Stimulated activated CD8-positive, alpha-beta memory T cell treated with anti-CD3 and anti-CD28 coated beads, Interleukin-7, amount 100 ng/mL, for 48 hours (primary cell): ENCODE measurements at places on chromosomes 13 and 19.

DNA sequence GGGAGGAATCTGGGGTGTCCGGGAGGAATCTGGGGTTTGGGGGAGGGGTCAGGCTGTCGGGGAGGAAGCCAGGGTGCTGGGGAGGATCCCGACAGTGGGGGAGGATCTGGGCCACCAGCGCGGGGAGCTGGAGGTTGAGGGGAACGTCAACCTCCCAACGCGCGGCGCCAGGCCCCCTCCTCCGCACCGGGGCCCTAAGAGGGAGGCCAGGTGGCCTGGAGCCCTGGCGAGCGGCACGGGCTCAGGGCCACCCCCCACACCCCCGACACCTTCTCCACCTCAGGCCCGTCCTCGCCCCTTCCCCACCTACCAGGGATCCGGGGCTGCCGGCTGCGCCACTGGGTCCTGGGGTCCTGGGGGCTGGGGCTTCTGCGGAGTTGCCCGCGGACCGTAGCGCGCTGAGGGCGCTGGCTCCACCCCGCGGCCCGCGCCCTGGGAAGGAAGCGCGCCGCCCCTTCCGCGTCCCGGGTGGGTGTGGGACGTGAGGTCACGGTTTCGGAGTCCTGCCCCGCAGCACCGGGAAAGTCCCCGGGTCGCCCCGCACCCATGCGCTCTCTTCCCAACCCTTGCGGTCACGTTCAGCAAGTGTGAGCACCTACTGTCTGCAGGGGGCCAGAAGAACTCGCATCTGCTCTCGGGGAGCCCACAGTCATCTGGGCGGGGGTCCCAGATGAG, at the start of gene TICAM1:
Gene TICAM1, minus strand, starts transcription at position 409 of the 675 bp plus-strand sequence. CDS start 13,335 bp downstream, outside the sequence.
- DNase-seq: peak; percentile 52

DNA sequence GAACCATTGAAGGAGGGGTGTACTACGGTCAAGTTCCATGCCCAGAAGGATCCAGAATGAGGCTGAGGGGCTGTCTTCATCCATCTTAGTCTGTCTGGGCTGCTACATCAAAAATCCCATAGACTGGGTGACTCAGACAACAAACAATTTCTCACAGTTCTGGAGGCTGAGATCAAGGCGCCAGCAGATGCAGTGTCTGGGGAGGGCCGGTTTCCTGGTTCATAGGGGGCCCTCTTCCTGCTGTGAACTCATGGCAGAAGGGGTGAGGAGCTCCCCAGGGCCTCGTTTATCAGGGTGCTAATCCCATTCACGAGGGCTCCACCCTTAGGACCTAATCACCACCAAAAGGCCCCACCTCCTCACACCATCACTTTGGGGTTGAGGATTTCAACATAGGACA, 14.7 kb upstream of the KCTD15 start:
- no peak for DNase-seq

DNA sequence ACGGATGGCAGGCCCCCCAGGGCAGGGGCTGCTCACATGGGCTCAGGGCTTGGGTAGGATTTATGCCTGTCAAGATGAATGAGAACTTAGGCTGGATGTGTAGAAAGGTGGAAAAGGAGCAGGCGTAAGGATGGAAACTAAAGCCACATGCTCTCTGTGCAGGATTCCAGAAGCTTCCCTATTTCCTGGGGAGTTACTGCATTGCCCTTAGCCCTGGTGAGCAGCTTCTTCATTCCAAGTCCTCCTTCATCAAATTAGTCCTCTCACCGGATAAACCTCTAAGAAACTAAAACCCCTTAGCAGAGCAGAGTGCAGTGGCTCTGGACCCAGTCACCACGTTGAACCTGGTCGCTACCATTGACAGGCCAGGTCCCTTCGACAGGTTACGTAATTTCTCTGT, 7.4 kb downstream of the ATP12A start:
- DNase-seq: no peak

- no peak for DNase-seq
Measured at GRCh38 chr13:114194853-114195252, 15.8 kb downstream of the CFAP97D2 start.

DNA sequence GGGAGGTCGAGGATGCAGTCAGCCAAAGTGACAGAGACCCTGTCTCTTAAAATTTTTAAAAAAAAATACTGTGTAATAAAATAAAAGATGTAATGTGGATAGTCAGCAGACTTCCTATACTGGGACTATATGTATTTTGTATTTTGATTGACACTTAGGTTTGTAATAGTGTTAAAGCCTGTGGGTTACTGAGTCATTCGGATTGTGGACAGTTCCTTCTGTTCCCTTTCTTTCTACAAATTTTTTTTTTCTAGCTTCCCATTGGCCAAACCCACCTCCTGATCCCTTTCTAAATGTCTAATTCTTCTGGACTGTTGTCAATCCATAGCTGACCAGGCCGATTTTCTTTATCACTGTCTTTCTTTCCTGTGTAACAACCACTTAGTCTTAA, 108.0 kb downstream of the DNAJC3 start:
- DNase-seq: no peak

- DNase-seq: no peak
Measured at GRCh38 chr19:56270676-56271075, 1.9 kb upstream of the EDDM13 start.

- DNase-seq: no peak
Measured at GRCh38 chr13:111117961-111118360, 2.9 kb downstream of the ARHGEF7 start.

DNA sequence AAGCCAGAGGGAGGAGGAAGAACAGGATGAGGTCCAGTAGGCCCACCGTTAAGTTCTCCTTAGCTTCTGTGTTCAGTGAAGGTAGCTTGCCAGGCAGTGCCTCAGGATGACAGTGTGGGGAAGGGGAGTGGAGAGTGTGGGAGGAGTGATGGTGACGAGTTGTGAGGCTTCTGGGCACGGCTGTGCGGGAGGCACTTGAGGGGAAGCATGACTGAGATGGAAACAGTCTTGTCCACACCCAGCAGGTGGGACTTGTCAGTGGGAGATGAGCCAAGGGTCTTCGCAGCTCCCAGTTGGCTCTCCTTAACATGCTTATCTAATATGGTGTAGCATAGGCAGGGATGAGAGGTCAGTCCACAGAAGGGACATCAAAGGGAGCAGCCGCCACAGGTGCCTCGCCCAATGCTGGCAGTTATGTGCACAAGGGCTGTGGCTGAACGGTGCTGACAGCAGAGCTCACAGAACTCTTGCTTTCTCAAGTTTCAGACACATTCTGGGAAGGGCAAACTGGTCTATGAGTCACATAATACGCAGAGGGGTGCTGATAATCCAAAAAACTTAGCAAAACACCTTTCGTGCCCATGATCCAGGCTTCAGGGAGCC, 47.5 kb downstream of the OXGR1 start:
- DNase-seq: no peak

- DNase-seq: no peak
Measured at GRCh38 chr13:25018729-25019115, 77.2 kb upstream of the PABPC3 start.

GRCh38 chr13:50129081-50129705, 113.9 kb downstream of the KCNRG start:
- no peak for DNase-seq

- DNase-seq: no peak
Measured at GRCh38 chr19:9883231-9883758, 48.2 kb downstream of the PIN1 start.

DNA sequence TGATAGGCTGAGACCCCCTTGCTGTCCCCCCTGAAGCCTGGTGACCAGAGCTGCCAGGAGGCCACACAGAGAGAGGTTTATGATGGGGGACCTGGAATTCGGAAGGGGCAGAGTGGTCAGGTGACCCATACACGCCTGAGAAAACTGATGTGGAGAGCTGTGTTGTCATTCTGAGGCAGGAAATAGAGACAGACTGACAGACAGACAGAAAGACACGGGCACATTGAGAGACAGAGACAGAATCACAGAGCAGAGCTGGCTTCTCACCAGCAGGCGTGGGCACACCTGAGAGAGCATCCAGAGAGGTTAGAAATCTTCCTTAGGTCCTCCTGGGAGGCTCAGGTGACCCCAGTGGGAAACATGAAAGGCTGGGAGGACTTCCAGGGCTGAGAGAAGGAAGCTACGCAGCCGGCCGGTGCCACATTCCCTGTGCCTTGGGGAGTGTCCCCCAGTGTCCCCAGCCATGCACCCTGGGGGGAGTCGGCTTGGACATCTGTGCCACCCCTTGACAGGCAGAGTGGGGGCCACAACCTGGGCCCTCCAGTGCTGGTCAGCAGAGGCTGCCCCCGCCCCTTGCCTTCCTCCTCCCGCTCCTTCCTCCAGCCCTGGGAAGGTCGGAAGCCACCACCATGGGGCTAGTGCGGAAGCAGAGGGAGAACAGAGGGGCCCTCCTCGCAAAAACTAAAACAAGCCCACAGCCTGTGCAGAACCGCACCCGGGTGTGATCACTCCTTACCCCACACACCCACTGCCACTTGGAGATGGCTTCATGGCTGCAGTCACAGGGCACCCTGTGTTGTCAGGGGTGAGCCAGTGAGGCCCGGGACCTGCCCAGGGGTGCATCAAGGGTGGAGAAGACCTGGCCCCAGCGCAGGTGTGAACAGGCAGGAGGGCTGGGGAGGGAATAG, 2.2 kb downstream of the FFAR1 start:
- DNase-seq: no peak

- DNase-seq: no peak
Measured at GRCh38 chr13:109150696-109151095, 521.3 kb downstream of the MYO16 start.

GRCh38 chr13:44355621-44356020, 18.0 kb upstream of the SERP2 start:
- DNase-seq: no peak

- DNase-seq: no peak
Measured at GRCh38 chr13:102693776-102694175, 1.1 kb downstream of the METTL21C start.

DNA sequence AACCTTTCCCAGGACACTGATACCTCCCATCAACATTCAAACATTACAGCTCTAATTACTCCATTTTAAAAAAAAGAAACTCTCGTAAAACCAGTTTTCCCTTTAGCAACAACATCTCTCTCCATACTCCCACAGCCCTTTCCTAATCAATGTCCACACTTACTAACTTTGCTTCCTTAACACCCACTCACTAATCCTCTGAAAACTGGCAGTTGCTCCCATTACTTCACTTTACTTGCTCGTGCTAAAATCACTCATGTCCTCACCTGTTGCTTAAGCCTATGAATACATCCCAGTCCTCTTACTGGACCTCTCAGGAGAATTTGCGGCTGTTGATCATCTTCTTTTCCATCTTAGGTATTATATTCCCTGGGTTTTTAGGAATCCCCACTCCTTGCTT, 44.8 kb downstream of the RBM26 start:
- DNase-seq: no peak

GRCh38 chr19:10829967-10830366, 6.0 kb downstream of the TMED1 start:
- no peak for DNase-seq

- DNase-seq: no peak
Measured at GRCh38 chr19:40366697-40367561, 18.4 kb downstream of the PLD3 start.

DNA sequence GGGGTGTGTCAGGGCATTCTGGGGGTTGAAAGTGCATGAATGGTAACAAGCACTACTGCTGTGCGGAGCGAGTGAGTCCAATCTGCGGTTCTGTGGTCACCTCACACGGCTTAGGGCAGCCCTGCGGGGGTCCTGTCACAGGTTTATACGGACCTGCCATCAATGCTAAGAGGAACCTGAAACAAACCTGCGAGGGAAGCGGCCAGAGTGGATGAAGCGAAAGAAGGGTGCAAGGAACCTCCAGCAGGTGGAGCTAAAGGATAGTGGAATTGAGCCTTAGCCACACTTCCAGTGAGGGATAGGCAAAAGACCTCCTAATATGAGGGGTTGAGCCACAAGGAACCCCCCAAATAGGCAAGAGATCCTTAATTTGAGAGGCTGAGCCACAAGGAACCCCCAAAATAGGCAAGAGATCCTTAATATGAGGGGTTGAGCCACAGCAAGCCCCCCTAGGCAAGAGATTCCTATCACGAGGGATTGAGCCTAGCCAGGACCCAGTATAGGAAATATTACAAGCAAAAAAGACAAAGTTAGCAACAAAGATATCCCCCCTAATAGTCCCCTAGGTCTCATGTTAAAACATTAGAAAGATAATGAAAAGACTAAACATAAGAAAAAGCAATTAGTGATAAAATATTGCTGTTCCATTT, 6.3 kb upstream of the ZNF69 start:
- peak; percentile 33 for DNase-seq
